Stimulated activated CD4-positive, alpha-beta T cell treated with anti-CD3 and anti-CD28 coated beads, TNF-alpha, amount 100 ng/mL, for 4 hours (primary cell): ENCODE measurements at places on chromosomes 6 and 20.

DNA sequence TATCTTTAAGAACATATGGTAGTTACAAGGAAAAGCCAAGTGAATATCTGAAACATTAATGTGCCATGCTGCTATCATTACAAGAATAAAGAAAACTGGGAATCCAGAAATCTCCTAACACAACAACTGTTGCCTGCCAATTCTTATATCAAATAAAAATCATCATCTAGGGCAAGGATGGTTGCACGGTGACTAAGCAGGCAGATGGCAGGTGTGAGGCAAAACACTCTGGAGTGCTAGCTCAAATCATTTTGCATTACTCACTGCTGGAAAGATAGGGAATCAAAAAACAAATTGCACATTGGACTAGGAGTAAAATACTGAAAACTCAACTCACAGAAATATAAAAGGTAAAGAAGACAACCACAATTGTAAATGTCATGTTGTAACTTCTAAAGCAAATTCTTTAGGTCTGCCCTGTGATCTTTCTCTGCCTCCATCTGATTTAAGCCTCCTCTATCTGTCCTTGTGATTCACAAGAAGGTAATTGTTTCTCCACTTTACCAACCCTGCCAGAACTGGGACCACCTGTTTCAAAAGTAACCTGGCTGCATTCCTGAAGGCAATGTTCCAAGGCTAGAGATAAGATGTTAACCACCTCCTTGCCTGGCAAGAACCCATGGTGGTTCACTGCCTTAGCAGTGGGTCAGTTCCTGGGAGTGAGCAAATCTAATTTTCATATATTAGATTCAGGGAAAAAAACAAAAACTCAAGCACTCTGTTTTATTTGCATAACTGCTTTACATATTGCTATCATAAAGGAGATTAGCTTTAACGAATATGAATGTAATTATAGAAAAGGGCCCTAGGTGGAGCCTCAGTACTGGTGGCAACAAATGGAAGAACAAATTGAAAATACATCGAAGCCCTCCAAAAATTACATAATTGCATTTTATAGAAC lies 33.1 kb upstream of the LCA5 start:
- DNase-seq: no peak

DNA sequence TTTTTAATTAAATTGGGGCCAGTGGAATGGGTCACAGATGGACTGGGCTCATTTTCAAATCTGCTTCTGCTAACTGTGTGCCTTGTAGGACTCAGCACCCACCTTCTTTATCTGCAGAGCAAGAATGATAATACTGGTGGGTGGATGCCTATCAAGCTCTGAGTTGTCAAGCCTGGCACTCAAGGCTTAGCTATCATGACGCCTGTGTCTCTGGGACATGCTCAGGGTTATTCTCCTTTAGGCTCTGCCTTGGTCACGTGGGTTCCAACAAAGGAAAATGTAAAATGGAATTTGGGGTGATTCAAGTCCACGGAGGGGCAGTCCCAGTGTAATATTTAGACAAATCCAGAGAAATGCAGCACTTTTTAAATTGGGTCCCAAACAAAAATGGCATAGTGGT lies 202.3 kb downstream of the TSHZ2 start:
- no peak for DNase-seq

DNA sequence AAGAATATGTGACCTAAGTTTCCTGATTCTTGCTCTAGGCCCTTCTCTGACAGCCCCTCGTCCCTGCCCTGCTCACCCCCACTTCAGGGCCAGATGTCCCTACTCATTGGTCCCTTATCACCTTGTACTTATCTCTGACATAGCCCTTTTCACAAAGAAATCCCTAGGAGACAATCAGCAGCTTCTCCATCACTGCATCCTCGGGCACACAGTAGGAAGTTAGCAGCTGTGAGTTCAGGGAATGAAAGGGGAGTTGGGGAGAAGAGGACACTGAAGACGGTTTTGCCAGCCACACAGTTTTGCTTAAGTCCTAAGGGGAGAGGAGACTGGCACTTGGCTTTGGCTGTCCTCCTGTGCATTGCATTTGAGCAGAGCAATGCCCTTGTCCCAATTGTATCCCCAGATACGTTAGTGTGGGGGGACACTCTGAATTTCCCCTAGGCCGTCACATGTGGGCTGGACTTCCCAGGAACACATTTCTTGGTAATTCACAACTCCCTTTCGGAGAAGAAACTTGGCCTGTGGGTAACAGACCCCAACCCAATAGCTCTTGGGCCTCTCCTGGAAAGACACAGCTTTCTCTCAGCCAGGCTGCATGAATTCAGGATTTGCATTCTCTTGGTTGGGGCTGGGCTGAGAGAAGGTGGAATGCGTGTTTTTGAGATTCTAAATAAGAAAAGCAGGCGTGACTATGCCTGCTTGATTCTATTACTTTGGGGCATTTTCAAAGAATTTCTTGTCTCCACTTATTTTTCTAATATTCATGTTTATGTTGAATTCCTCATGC lies 177.6 kb downstream of the UST start:
- no peak for DNase-seq

- DNase-seq: peak; percentile 43
Measured at GRCh38 chr6:225121-225721, 67.1 kb upstream of the DUSP22 start.

GRCh38 chr6:43968110-43968965 lies 158.9 kb downstream of the MRPL14 start:
- DNase-seq: no peak

DNA sequence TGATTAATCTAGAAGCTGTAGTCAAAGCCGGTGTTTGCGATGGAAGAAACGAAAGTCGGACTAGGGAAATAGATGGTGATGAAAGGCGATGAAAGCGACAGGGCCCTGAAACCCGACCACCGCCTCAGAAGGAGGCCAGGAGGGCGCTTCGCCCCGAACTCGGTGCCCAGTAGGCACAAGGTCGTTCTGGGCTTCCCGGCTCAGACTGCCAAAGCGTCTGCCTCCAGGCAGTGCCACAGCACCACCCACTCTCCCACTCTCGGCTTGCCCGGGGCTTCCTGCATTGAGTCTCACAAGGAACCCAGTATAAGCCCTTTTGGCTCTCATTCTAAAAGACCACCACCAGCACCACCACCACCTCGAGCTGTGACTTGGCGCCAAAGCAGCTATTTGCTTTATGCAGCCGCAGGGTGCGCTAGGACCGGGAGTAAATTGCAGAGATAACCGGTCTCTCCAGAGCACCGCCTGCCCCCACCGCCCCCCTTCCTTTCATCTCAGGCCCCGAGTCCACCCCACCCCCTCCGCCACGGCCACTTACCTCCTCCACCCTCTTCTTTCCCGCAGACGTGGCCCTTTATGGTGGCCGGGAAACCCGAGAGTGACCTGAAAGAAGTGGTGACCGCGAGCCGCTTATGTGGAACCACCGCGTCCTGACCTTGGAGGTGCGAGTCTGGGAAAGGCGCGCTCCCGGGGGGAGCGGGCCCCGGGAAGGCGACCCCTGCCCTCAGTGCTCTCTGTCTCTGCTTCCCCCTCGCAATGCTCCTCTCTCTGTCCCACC lies 2.4 kb downstream of the TCF21 start:
- no peak for DNase-seq

GRCh38 chr6:33279971-33280511 lies 3.1 kb downstream of the B3GALT4 start:
- no peak for DNase-seq

DNA sequence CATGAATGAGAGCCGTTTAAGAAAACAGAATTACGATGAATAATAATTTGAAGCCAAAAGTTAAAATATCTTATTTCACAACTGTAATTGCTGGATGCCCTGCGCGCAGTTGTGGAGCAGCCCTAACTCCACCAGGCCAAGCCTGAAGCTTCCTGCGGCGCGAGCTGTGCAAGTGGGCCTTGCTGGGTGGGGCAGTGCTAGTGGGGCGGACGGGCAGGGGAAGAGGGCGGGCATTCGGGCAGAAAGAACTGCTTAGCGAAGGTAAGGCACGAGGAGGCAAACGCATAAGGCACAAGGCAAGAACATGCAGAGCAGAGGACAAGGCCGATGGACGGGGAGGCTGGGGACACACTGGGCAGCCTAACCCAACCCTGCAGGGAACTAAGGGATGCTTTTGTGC lies 2.3 kb downstream of the HLA-DQB2 start:
- no peak for DNase-seq

GRCh38 chr6:169253337-169254238 lies at the start of gene THBS2:
TSS of gene THBS2 (minus strand) at chr6:169253846. CDS start at chr6:169250784, 3,062 bp downstream.
- DNase-seq: no peak

DNA sequence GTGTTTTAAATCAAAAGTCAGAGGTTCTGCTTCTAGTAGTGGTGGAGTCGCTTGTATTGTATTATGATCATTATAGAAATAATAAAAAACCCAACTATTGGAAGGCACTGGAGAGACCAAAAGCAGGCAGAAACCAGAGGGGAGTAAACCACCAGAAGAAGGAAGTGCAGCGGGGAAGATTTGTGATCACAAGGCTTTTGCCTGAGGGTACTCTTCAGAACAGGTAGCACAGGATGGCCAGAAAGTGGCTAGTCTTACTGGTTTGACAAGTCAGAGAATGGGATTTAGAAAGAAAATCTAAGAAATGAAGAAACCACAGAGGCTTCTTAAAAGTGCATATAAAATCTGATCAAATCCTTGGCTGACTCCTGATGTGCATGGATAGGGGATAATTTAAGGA lies 24.0 kb downstream of the MAPK13 start:
- no peak for DNase-seq
